Dermis lymphatic vessel endothelial cell (primary cell): ENCODE measurements at places on chromosomes 13 and 19. TPM values are rescaled to one million over a fixed set of nuclear protein-coding genes. Genes with fewer than 3 reads are reported as not detected.

Gene CYP2S1
- 0.11 TPM in 1 of 2 replicates, not detected in the other for total RNA-seq

Gene ATP8A2
- total RNA-seq, result 0.09 and 0.11 TPM in 2 replicates

Gene MATK
- total RNA-seq, result 0.34 and 2.3 TPM in 2 replicates

Gene CNMD
- not detected in 2 replicates for total RNA-seq

Gene SELENOW
- total RNA-seq, result 213 and 450 TPM in 2 replicates

Gene ZNF177
- total RNA-seq, result 0.76 and 0.86 TPM in 2 replicates

Gene SLC25A15
- total RNA-seq, result 13.6 and 20.2 TPM in 2 replicates

Gene SRRM5
- under 0.01 TPM in 1 of 2 replicates, not detected in the other for total RNA-seq

Gene PNMA8B
- under 0.01 TPM in 2 replicates for total RNA-seq

Gene EXOC3L2
- 0.54 and 1.3 TPM in 2 replicates for total RNA-seq

Gene ZNF540
- total RNA-seq, result 0.33 and 0.34 TPM in 2 replicates

Gene PCDH9
- total RNA-seq, result 1.2 and 2.0 TPM in 2 replicates

Gene ZNF628
- total RNA-seq, result 0.43 and 0.76 TPM in 2 replicates

Gene TNPO2
- 18.7 and 20.4 TPM in 2 replicates for total RNA-seq

Gene IQCN
- 0.09 and 0.22 TPM in 2 replicates for total RNA-seq

Gene ARRDC5
- total RNA-seq, result not detected in 2 replicates

Gene CA11
- 4.0 and 9.8 TPM in 2 replicates for total RNA-seq

Gene KLF12
- total RNA-seq, result 2.7 and 6.9 TPM in 2 replicates

Gene C19orf33
- total RNA-seq, result 3.1 and 7.9 TPM in 2 replicates

Gene ANGPTL8
- not detected in 2 replicates for total RNA-seq

Gene CPB2
- total RNA-seq, result not detected in 2 replicates

Gene RFPL4A
- total RNA-seq, result 0.87 TPM in 1 of 2 replicates, not detected in the other

Gene POU2F2
- total RNA-seq, result 0.09 and 0.11 TPM in 2 replicates

Gene OR2Z1
- total RNA-seq, result not detected in 2 replicates

Gene MAP3K10
- total RNA-seq, result 3.7 and 5.5 TPM in 2 replicates
